WTC11 (cell line): ENCODE measurements at places on chromosomes 1 and 21.

DNA sequence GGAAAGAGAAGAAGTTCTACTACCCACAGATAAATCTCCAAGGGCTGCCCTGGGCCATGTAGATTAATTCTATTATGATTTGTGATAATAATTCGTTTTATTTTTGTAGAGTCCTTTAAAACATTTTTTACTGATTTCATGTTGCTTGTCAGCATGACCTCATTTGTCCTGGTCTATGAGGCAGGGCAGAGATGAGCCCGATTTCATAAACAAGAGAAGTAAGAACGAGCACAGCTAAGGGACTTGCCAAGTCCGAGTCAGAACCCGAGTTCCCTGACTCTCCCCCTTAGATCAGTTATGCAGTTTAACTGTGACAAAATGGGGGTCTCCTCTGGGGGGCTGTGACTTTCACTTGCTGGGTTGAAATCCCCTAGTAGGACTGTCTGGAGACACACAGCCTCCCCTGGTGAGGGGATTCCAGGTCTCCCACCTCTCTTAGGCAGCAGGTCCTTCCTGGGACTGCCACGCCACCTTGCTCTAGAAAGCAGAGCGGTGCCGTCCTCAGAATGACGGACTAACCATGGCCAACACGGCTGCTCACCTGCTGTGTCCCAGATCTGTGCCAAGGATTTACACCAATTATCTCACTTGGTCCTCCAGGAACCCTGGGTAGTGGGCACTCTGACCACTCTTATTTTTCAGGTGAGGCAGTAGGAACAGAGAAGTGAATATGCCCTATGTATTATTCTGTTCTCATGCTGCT is 31.0 kb upstream of the SOX13 start:
- no peaks in the 10 kb centered on the region for H3K36me3 ChIP-seq
- no peak overlapping the region for H3K4me3 ChIP-seq
- H3K4me1 ChIP-seq = peaks cover 19% of the 10 kb centered on the region
- no peak overlapping the region for H3K27ac ChIP-seq

DNA sequence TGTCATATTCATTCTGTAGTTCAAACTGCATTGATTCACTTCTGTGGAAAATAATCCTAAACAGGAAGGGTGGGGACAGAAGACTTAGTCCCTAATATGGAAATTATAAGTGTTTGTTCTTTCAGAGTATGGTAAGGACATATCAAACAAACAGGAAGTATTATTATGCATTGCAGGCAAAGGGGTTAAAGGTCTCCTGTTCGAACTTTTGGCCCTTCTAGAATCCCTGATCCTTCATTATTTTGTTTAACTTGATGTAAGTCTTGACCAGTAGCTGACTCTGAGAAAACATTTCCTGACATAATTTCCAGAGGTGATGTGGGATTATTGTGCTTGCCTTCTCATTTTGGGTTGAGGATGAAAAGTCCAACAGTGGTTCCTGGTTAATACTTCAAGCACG is 215.4 kb upstream of the ADGRL2 start:
- H3K4me1 ChIP-seq = peaks cover 6% of the 10 kb centered on the region
- H3K27me3 ChIP-seq = no peaks in the 10 kb centered on the region
- H3K36me3 ChIP-seq = no peaks in the 10 kb centered on the region
- H3K4me3 ChIP-seq = no peak overlapping the region
- DNase-seq = no peak

DNA sequence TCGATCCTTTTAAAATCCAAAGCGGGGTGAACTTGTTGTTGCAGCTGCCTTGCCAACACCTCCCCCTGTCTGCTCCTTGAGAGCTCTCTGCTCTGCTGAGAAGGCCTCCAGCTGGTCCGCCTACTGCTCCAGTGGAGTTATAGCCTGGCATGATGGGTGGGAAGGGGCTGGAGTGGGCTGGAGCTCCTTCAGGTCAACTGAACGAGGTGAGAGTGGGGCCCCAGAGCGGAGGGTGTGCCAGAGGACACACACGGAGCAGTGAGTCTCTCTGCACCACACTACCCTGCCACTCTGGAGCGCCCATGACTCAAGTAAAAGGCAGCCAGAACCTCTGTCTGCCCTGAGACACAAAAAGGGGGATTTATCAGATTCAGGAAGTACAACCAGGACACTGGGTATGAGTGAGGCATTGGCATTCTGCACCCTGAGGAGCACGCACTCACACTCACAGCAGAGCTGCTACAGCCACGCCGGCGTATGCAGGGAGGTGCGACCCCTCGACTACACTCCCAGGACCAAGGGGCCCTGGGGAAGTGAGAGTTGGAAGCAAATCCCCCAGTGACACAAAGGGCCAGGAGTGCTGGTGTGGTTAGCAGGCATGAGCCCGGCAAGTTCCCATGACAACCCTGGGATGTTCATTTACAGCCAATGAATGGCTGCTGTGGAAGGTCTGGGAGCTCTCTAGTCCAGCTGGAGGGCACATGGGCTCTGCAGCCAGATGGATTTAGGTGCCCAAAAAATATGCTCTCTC is 28.0 kb upstream of the EVA1B start:
- peaks cover 35% of the 10 kb centered on the region for H3K36me3 ChIP-seq
- no peak for DNase-seq
- no peak overlapping the region for H3K4me3 ChIP-seq
- H3K27ac ChIP-seq = peak overlapping the region; percentile 53

DNA sequence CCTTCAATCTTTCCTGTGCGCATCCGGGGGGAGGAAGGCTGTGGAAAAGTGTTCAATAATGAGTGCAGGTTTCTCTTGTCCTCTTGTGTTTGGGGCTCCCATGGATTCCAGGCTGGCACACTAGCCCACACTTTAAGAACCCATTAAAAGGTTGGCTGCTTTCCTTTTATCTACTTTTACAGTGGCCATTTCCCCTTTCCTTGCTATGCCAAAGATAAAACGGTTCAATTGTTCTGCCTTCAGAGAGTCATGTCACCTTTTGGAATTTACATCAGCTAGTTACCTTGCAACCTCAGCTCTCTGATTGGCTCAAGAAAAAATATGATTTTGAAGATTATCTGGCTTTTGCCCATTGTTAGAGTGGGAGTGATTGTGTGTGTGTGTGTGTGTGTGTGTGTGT is 182.3 kb downstream of the SDCCAG8 start:
- H3K27ac ChIP-seq = no peak overlapping the region
- peaks cover 32% of the 10 kb centered on the region for H3K4me1 ChIP-seq
- no peaks in the 10 kb centered on the region for H3K36me3 ChIP-seq
- no peak for DNase-seq
- no peaks in the 10 kb centered on the region for H3K27me3 ChIP-seq

DNA sequence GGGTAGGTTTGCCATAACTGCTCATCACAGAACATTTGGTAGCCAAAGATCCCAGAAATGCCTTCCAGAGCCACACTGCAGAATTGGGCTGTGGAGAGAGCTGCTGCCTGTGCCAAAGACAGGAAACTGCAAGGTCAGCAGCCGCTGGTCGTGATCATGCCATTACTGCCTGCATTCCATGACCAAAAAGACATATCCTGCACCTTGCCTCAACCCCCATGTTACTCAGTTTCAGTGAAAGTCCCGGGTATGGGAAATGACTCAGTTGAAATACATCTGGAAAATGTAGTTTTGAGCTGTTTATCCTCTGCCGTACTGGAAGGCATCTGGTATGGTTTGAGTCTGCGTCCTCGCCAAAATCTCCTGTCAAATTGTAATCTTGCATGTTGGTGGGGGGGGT is 161.7 kb downstream of the FCRL5 start:
- no peaks in the 10 kb centered on the region for H3K27me3 ChIP-seq
- no peak overlapping the region for H3K4me3 ChIP-seq
- no peaks in the 10 kb centered on the region for H3K4me1 ChIP-seq
- H3K36me3 ChIP-seq = no peaks in the 10 kb centered on the region
- no peak for DNase-seq
- no peak overlapping the region for H3K27ac ChIP-seq

- H3K4me3 ChIP-seq = no peak overlapping the region
- H3K27ac ChIP-seq = peak overlapping the region; percentile 63
- no peaks in the 10 kb centered on the region for H3K36me3 ChIP-seq
- no peaks in the 10 kb centered on the region for H3K4me1 ChIP-seq
- no peak for DNase-seq
Measured at GRCh38 chr21:44329086-44329889, 9.9 kb downstream of the CFAP410 start.

DNA sequence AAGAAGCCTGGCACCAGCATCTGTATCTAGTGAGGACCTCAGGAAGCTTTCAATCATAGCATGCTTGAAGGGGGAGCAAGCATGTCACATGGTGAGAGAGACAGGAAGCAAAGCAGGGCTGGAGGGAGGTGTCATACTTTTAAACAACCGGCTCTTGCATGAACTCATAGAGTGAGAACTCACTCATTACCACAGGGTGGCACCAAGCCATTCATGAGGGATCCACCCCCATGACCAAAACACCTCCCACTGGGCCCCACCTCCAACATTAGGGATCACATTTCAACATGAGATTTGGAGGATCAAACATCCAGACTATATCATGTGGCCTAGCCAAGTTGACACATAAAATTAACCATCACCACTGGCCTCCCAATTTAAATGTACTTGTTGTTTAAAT is 125.1 kb upstream of the KCND3 start:
- 0 out of 2 replicates have a peak, but pooled peaks cover 3% of the 10 kb centered on the region for H3K4me1 ChIP-seq
- H3K27me3 ChIP-seq = no peaks in the 10 kb centered on the region; the same call in 1 of the 2 replicates
- H3K4me3 ChIP-seq = no peak overlapping the region
- DNase-seq = peak; percentile 17
- H3K36me3 ChIP-seq = no peaks in the 10 kb centered on the region

DNA sequence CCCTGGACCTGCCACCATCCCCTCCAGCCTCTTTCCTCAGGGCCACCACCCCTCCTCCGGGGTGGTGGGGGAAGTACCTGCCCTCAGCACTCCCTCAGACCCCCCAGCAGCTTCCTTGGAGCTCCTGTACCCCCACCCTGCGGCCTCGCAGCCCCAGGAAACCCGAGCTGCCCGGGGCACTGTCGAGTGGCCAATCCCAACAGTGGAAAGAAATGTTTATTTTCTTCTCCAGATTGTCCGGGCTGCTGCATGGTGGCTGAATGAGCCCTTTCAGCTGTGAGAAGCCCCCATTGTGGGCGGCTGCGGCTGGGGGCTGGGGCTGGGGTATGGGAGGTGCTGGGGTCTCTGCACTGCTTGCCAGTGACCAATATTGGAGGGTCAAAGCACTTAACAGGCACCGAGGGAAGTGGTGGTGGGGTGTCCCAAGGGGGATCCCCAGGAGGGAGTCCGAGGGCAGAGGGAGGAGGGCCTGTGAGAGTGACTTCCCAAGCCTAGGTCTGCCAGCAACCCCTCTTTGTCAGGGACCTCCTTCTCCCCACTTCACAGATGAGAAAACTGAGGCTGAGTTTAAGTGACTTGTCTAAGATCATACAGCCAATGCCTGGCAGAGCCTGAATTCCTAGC is 25.2 kb downstream of the RUNX3 start:
- H3K36me3 ChIP-seq = no peaks in the 10 kb centered on the region
- DNase-seq = no peak
- H3K27me3 ChIP-seq = no peaks in the 10 kb centered on the region
- no peak overlapping the region for H3K27ac ChIP-seq

DNA sequence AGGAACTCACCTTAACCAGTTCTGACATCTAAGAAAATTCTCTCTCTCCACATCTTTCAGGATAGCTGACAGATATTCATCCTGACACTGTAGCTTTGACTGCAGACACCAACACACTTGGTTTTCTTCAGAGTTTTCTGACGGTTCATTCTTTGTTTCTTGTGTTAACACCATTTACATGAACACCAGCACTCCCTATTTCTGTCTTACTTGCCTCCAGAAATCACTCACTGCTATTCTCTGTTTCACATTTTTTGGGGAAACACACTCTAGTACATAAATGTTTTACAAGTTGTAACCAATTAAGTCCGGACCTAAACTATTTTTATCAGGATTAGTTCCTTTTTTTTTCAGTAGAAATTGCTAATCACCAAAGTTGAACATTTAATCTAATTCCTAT is 15.4 kb downstream of the FLVCR1 start:
- H3K27me3 ChIP-seq = no peaks in the 10 kb centered on the region
- DNase-seq = no peak
- H3K27ac ChIP-seq = peak overlapping the region; percentile 74
- peaks cover 89% of the 10 kb centered on the region for H3K36me3 ChIP-seq

GRCh38 chr1:203537806-203538464 is 44.0 kb downstream of the OPTC start:
- H3K4me3 ChIP-seq = no peak overlapping the region
- no peaks in the 10 kb centered on the region for H3K36me3 ChIP-seq
- DNase-seq = no peak
- H3K27me3 ChIP-seq = no peaks in the 10 kb centered on the region; the same call in 1 of the 2 replicates
- H3K27ac ChIP-seq = no peak overlapping the region

DNA sequence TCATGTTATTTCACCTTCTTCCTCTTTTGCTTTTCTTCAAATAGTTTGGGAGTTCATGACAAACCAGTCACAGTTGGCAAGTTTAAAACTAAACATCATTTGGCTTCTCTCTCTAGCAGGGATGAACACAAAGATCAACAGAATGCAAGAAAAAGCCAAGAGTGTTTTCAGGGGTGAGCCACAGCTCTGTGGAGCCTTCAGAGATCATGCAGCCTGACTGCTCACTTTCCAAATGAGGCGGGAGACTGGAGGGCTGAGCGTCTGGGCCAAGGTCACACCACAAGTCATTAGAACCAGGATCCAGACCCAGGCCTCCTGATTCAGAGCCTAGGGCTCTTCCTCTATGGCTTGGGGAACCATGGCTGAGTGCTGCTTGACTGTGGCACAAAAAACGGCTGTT is 2.7 kb downstream of the DPT start:
- no peaks in the 10 kb centered on the region for H3K36me3 ChIP-seq
- no peak overlapping the region for H3K4me3 ChIP-seq
- no peak overlapping the region for H3K27ac ChIP-seq
- H3K27me3 ChIP-seq = no peaks in the 10 kb centered on the region

- DNase-seq = no peak
- H3K4me1 ChIP-seq = peaks cover 32% of the 10 kb centered on the region
- no peak overlapping the region for H3K27ac ChIP-seq
- H3K36me3 ChIP-seq = no peaks in the 10 kb centered on the region
- no peak overlapping the region for H3K4me3 ChIP-seq
- H3K27me3 ChIP-seq = peaks cover 20% of the 10 kb centered on the region
Measured at GRCh38 chr1:18452550-18452949, 28.2 kb upstream of the KLHDC7A start.

DNA sequence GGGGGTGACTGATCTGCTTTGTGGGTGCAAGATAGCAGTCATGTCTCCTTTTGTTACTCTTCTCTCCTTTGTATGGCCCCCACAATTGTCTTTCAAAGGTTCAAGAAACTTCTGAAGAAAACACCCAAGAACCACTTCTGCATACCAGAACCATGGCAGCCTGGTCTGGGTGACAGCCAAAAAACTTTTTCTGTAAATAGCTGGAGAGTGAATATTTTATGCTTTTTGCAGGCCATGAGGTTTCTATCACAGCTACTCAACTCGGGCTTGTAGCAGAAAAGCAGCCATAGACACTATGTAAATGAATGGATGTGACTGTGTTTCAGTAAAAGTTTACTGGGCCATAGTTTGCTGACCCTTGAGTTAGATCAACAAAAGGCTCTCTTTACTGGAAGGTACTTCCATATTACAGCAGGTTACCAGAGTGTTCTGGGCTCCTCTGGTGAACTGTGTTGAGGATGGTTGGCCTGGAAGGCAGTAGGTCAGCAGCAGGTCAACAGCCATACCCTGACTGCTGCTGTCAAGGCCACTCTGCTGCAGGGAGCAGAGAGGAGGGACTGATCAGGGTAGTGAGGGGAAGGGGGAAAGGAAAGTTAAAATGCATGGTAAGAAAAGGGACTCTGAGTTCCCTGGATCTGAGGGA is 116.4 kb downstream of the GDAP2 start:
- no peaks in the 10 kb centered on the region for H3K36me3 ChIP-seq
- DNase-seq = no peak
- no peaks in the 10 kb centered on the region for H3K27me3 ChIP-seq
- no peaks in the 10 kb centered on the region for H3K4me1 ChIP-seq

- no peaks in the 10 kb centered on the region for H3K27me3 ChIP-seq
- H3K4me3 ChIP-seq = no peak overlapping the region
- H3K4me1 ChIP-seq = peaks cover 75% of the 10 kb centered on the region
- H3K27ac ChIP-seq = no peak overlapping the region
- DNase-seq = no peak
Measured at GRCh38 chr1:65211331-65211730, 63.3 kb downstream of the AK4 start.
